Stimulated activated CD8-positive, alpha-beta memory T cell treated with anti-CD3 and anti-CD28 coated beads, Interleukin-7, amount 100 ng/mL, for 1 hour (primary cell): ENCODE measurements at places on chromosomes 2 and 18.

DNA sequence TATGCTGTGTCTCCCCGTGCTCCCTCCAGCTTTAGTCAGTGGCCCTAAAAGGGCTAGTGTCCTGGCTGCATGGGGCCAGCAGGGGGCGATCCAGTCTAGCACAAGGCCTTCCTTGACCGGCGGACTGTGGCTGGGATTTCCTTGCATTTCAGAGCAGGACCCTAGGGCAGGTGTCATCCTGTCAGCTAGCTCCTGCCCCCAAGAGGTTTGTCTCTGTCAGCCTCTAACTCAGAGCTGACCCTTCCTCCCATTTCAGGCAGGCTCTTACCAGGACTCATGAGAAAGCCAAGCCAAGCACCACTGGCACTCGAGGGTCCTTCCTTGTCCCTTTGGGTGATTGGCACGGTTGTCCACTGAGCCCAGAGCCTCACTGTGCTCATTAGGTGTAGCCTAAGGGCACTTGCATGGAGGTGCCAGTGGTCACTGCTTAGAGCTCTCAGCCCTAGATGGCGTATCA is 140.3 kb downstream of the RPIA start:
- no peak for DNase-seq

DNA sequence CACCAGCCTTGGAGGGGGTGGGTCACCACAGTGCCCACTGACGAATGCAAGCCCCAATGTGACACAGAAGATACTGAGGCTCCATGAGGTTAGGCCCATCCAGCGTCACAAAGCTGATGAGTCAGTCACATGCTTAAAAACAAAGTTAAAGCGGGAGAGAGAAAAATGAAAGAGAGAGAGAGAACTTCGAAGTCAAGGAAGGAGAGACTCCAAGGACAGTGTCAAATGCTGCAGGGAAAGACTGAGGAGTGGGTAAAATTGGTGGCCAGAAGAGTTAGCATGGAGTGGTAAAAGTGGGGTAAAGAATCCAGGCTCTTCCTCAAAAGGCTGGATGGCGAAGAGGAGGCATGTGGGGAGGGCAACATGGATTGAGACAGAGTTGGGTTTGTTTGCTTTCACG is 201.9 kb upstream of the CCDC150 start:
- DNase-seq = no peak

GRCh38 chr2:15761056-15761455 is 169.4 kb downstream of the DDX1 start:
- no peak for DNase-seq

DNA sequence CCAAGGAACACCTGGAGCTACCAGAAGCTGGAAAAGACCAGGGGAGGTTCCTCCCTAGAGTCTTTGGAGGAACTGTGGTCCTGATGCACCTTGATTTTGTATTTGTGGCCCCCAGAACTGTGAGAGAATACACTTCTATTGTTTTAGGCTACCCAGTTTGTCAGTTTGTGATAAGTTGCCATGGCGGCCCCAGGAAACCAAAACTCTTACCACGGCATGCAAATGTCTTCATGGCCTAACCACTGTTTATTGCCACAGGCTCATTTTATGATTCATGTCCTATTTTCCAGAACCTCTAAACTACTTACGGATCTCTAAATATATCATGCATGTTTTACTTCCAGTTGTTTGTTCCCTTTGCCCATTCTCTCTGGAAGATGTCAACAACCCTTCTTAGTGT is 1250.7 kb upstream of the FAM98A start:
- DNase-seq = no peak

DNA sequence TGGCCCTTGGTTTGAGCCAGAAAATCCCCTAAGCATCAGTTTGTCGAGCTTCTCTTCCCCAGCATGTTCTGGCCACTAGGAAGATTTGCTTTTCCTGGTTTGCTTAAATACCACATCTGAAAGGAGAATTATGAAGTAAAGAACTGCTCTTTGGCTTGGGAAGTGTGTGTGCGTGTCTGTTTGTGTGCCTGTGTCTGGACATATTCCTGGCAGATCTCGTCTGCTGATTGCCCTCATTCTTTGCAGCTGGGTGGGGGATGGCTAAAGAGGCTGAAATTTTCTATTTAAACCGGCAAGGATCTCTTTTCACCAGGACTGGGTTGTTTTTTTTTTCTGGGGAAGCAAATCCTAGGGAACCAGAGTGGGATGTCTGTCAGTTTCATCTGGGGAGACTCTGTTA is 57.3 kb upstream of the MBOAT2 start:
- DNase-seq = no peak

- no peak for DNase-seq
Observed at GRCh38 chr2:182506606-182507005, 79.8 kb upstream of the PDE1A start.

DNA sequence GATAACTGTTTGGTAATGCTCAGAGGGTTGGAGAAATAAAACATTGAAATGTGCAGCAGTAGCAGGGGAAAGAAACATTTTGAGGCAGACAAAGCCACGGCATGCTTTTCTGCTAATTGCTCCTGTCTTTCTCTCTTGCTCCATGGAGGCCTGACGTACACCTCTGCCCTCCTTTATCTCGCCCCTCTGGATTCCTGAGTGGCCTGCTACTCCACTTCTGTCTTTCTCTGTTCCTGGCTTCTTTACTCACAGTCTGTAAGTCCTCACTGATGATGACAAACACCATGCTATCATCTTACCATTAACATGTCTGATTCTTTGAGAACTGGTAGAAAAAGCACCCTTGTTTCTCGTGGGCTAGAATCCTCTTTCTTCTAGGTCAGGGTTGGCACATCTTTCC is 392.9 kb downstream of the MEIS1 start:
- no peak for DNase-seq

DNA sequence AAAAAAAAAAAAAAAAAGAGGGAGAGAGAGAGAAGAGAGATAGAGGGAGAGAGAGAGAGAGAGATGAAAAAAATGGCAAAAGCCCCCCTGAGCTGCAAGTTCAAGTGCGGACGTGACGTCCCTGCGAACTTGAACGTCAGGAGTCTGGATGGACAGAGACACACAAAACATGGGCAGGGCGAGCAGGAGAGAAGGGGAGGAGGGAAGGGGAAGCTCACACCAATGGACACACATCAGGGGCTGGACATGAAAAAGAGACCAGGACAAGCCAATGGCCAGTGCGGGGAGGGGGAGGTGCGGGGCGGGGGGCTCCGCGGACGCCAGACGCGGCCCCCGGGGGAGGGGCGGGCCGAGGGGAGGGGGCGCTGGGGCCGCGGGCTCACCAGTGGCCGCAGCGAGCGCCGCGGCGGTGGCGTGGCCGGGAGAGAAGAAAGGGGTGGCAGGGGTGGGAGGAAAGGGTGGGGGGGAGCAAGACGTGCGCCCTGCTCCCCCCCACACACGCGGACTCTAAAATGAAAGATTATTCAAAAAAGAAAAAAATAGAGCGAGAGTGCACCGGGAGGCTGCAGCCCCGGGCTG is at the start of gene BCL11A:
Gene BCL11A (minus strand): TSS at position 160 of the 579 bp plus-strand sequence. CDS start 384 bp downstream, outside the sequence.
- DNase-seq = no peak

DNA sequence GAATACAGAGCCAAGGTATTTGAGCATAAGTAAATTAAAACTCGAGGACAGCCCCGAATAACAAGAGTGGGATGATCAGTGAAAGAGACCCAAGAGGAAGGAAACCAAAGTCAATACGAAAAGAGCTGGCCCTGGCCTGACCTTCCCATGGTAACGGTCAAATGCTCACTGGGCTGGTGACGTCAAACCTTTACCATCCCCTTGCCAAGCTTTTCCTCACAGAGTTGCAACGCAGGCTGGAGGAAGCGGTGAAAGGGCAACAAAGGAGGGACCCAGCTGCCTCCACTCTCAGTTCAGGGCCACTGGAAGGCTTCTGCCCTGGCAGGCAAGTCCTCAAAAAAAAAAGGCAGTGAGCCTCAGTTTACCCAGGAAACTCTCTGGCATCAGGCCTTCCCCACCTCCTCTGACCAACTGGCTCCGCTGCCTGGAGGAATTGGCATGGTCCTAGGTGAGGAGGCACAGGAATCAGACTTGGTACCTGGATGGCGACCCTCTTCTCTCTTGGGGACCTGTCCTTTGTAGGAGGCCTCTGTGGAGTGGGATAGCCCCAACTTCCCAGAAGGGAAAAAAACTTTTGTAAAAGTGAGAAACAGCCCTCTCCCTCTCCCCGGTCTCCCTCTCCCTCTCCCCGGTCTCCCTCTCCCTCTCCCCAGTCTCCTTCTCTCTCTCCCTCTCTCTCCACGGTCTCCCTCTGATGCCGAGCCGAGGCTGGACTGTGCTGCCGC is 212.4 kb downstream of the ANAPC1 start:
- DNase-seq = no peak

DNA sequence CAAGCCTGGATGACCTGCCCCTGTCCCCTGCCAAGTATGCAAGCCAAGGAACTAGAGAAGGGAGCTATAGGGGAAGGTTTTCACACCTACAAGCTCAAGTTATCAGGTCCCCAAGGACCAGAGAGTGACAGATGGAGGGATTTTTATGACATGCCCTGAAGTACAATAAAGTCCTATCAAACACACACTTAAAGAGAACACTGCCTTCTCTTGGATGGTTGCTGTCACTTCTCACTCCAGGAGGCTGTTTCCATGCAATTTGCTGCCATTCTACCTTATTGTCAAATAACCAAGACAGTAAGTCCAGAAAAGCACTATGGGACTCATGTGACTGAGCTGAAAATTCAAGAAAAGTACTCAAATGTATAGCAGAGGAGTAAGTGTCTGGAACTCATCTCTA is 76.6 kb upstream of the DDX18 start:
- no peak for DNase-seq

GRCh38 chr2:237952851-237953250 is 14.0 kb upstream of the UBE2F start:
- DNase-seq = no peak

- no peak for DNase-seq
Observed at GRCh38 chr2:10417551-10418335, 30.4 kb downstream of the ODC1 start.

GRCh38 chr2:47118581-47118980 is 36.5 kb downstream of the STPG4 start:
- no peak for DNase-seq

DNA sequence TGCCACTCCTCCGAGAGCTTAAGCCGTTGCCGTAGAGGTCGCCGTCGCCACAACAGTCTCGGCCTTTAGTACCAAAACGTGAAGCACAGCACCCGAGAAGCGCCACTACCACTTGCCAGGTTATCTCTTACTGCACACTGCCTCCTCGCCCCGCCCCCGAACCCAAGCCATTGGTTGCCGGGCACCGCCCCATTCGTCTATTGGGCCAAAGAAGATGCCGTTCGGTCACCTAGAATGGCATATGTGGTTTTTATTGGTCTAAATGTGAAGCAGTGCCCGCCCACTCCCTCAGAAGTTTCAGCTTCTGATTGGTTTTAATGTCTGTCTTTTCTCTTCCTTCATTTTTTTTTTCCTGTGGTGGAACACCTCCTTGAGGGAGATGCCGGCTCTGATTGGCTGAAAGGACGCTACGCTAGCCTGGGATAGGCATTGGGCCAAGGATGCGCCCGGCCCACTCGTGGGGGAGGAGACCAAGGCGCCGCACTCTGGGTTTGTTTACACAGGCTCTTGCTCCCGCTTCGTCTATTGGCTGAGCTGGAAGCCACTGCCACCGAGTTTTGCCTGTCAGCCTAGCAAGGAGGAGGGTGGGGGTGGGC is at the start of gene PAIP2B:
Gene PAIP2B (minus strand): TSS at position 139 of the 596 bp plus-strand sequence. CDS start 24,514 bp downstream, outside the sequence.
- peak; percentile 95 for DNase-seq

DNA sequence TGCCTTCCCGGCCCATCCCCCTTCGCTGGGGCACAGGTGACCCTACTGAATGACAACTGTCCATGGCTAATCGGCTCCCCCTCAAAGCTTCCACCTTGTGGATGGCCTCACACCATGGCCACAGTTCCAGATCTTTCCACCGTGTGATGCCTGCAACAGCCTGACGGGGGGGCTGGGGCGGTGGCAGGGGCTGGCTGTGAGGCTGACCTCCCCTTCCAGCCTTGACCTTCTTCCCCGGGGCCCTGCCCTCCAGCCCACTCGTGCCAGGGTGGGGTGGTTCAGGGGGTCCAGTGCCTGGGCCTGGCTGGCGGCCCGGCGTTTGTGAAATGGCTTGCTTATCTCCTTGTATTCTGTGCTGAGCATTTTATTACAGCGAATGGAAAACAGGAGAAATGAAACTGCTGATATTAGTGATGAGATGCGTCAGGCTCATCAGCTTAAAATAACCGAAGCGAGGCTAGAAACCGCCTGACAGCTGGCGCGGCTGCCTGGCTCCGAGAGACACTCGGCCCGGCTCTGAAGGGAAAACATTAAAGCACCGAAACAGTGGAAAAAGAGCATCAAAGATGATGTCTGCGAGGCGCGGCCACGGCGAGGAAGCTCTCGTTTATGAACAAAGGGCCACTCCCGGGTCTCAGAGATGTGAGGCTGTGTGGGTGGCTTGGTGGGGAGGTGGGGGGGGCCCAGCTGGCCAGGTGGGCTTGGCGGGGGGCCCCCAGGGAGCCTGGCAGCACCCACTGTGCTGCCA is 916 bp upstream of the PDCD1 start:
- no peak for DNase-seq

- DNase-seq = no peak
Observed at GRCh38 chr2:124501575-124502152, 476.6 kb downstream of the CNTNAP5 start.

DNA sequence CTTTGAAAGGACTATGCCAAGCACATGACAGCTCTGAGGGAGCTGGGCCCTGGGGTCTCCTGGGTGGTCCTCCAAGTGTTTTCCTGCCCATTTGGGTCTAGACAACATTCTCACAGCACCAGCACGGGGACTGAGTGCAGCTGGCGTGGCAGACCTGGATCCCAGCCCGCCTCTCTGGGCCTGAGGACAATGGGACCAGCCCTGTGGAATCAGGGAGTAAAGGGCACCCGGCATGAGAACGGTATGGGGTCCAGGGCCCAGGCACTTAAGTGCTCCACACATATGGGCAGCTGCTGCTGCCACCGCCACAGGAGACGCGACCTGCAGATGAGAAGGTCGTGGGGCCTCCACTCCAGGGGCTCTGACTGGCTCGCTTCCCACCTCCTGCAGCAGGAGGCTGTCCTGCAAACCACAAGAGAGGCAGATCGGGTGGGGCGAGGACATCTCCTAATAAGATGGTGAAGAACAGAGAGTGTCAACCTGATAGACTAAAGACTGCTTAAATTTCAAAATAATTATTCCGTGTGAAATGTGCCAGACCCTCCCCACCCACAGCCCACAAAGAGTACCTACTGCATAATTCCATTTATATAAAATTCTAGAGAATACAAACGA is 46.3 kb downstream of the FAM178B start:
- no peak for DNase-seq

DNA sequence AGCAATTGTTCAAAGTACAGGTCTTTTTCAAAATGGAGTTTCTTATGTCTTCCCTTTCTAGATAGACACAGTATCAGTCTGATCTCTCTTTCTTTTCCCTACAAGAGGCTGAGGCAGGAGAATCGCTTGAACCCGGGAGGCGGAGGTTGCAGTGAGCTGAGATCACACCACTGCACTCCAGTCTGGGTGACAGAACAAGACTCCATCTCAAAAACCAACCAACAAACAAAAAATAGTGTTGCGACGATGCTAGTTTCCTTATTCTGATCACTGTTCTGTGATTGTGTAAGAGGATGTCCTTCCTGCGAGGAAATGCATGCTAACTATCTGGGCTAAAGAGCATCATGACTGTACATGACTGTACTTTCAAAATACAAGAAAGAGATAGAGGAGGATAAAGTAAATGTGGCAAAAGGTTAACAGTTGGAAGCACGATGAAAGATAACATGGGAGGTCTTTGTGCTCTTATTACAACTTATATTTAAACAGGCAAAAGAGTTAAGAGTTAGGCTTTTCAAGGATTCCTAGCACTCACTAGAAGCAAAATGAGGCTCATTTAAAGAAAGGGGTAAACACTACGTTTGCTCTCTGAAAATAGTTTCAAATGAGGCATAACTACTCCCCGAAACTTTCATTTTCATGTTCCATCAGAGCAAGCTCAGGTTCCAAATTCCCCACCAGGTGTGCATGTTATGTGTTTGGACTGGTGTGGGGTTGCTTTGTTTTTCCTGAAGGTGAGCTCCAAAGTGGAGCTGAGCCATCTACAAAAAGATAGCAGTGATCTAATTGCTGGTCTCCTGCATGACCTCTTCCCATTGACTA is 23.8 kb downstream of the SOWAHC start:
- no peak for DNase-seq
